Activated CD4-positive, alpha-beta T cell treated with anti-CD3 and anti-CD28 coated beads for 1 hour (primary cell): ENCODE measurements at places on chromosomes 5 and 9.

DNA sequence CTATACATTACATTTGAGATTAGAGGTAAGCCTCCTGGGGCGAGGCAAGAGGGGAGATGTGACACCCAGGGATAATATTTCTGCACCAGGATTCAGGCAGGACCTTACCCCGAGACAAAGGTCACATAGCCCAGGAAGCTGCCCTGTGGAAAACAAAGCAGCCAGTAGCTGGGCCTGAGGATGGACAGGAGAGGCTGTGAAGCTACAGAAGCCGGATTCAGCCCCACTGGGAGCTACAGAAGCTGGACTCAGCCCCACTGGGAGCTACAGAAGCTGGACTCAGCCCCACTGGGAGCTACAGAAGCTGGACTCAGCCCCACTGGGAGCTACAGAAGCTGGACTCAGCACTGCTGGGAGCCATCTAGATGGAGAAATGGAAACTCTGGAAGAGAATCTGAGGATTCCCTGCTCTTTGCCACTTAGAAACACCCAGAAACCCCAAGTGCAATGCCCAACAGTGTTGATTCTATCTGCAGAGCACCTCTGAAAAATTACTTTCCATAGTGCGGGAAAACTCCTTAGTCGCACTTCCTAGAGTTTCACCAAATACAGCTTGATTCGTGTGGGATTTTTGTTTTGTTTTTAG, 46.5 kb upstream of the ZFR start:
- no peak for DNase-seq

DNA sequence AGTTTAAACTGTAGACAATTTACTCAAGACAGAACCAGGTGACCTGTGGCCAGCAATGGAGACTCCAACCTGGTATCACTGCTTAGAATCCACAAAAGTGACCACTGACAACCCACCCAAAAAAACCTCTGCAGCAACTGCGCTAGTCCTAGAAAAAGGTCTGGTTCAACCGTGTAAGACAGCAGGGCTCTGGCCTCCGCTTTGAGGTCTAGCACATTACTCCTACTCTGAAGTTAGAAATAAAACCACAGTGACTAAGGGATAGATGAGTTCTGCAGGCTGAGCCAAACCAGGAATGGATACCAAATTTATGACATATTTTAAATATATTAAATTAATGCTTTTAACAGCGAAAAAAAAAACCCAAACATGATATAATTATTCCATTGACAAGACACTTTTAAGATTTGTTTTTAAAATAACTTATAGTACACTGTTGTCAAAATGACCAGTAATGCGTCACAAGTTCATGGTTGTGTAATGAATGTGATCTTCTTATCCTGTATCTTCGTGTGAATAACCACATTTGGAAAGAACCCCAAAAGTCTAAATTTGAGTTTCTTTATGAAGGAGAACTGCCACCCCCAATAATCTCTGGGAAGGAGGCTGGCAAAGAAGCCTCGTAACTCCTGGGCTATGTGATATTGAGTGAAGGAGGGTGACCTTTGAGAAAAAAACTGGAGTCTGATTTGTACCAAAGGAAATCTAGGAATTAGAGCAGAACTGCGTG, 101.9 kb upstream of the SLC44A1 start:
- DNase-seq = no peak

DNA sequence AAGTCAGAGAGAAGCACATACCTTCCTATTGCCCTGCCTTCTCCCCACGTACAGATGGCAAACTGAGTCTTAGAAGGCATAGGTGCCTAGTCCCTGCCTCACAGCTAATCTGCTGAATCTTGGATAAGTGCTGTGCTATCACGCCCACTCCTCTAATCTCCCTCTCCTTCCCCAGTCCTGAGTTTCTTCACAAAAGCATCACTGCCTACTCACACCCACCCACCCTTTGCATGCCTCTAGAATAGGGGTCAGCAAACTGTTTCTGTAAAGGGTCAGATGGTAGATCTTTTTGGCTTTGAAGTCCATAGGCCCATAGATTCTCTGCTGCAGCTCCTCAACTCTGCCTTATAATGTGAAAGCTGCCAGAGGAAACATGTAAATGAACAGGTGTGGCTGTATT, 23.2 kb upstream of the JADE2 start:
- no peak for DNase-seq

- no peak for DNase-seq
These were observed 5.4 kb downstream of the IGIP start for GRCh38 chr5:140130949-140131733.

DNA sequence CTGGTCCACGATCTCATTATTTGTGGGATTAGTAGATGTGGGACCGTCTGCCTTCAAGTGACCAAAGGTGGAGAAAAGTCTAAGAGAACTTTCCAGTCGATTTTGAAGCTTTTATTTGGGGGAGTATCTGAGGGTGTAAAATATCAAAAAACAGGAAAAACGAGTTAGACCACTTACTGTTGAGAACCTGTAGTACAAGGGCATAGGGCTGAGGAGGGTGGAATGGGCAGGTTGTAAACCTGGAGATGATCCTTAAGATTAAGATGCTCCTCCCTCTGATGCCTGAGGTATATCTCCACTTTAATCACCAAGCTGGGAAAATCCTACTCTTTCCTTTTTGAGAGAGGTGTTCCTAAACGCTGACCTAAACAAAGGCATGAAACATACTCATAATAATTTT, 32.0 kb upstream of the GTF2H2C start:
- DNase-seq = no peak

GRCh38 chr5:159178978-159179377, 30.4 kb downstream of the RNF145 start:
- DNase-seq = no peak

DNA sequence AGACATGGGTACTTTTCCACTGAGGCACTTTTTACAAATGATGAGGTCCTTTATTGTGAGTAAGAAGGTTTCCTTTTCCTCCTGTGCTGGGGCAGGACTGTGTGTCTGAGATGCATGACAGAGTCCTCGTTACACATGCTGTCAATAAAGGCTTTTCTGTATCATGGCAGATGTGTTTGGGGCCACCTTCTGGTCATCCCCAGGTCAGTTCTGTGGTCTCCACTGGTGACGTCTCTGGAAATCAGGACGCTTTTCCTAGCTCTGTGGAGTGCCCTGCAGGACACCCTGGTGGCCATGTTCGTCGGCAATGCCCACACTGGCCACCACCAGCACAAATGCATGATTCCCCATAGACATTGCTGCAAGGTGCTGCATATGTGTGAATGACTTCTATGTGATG, 2.8 kb downstream of the CMBL start:
- no peak for DNase-seq

DNA sequence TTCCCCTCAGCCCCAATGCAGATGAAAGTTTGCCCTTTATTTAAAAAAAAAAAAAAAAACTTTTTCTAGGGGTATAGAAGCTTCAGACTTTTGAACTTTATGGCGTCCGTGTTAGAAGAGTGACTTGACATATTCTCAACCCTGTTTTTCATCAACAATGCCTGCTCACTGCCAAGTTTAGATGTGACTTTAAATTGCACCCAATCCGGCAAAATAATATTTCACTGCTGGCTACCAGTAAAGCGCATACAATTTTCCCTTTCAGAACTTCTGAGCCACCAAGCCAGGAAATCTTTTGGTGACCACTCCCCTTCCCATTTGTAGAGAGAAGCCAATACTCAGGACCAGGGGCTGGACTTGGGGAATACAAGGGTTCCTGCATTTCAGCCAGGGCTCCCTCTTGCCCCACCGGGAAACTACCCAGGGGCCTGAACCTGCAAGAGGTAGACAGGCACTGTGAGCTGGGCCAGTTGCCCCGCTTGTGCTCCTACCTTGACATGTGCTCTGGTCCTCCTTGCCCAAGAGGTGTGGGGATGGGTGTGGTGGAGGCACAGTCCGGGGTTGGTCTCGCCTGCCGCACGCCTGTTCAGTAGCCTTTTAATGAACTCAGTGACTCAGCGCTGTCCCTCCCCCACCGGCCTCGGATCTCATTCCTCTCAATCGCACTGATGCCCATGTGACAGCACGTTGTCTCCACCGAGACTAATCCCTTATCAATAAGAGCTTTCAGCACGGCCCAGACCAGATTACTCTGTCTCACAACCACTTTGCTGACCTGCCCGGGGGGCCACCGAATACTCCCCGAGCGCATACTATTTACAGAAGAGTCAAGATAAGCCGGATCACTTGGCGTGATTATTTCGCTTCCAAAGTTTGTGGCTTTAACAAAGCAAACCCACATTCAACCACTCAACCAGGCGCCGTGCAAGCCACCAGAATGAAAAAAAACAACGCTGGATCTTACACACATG, 226.4 kb downstream of the DCP2 start:
- no peak for DNase-seq

GRCh38 chr5:62152394-62153087, 153.5 kb upstream of the KIF2A start:
- DNase-seq = no peak

- no peak for DNase-seq
These were observed 382.6 kb upstream of the DAP start for GRCh38 chr5:11143456-11144267.

- DNase-seq = no peak
These were observed 450.1 kb upstream of the ACTBL2 start for GRCh38 chr5:57932761-57933160.

DNA sequence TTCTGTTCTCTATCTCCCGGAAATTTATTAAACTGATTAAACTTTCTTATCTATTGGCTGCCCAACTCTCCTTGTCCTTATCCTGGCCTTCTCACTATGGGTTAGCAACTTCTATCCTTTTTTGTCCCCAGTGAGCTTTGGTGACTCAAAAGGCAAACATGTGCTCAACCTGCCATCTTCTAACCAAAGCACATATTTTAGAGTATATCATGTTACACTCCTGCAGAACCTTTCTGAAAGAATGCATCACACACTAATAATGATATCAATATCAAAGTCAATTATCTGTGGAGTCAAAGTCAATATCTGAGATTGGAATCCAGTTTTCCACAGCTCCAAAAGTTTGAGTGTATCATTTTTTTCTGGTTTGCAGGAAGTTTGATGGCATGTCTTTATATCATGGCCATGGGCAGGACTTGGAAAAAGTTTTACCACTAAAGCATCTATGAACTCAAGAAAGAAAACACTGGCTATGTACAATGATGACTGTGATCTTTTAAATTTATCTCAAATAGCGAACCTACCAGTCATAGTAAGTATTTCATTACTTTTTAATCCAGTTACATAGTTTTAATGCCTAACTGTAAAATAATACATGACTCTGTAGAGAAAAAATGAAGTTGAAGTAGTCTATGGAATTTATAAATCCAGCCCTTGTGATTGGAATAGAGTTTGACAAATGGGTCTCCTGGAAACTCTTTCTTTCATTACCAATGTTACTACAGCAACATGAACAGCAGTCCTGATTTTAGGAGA, 166.8 kb downstream of the DROSHA start:
- no peak for DNase-seq

- no peak for DNase-seq
These were observed 307.4 kb downstream of the MAN2A1 start for GRCh38 chr5:109997161-109997560.

DNA sequence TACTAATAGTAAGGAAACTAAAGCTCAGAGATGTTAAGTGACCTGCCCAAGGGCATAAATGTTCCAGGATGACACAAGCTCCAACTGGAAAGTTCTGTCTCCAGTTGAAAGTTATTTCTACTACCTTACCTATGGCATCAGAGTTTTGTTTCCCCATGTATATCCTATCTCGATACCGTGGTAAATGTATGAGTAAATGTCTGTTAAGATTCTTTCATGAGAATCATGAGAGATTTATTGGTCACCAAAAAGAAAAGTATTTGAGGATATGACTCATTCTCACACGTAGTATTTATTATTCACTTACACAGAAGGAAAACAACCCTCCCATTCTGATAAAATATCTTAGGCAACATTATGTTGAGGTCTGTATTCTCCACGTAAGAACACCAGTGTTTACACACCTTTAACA, 11.1 kb upstream of the SHOC1 start:
- no peak for DNase-seq

DNA sequence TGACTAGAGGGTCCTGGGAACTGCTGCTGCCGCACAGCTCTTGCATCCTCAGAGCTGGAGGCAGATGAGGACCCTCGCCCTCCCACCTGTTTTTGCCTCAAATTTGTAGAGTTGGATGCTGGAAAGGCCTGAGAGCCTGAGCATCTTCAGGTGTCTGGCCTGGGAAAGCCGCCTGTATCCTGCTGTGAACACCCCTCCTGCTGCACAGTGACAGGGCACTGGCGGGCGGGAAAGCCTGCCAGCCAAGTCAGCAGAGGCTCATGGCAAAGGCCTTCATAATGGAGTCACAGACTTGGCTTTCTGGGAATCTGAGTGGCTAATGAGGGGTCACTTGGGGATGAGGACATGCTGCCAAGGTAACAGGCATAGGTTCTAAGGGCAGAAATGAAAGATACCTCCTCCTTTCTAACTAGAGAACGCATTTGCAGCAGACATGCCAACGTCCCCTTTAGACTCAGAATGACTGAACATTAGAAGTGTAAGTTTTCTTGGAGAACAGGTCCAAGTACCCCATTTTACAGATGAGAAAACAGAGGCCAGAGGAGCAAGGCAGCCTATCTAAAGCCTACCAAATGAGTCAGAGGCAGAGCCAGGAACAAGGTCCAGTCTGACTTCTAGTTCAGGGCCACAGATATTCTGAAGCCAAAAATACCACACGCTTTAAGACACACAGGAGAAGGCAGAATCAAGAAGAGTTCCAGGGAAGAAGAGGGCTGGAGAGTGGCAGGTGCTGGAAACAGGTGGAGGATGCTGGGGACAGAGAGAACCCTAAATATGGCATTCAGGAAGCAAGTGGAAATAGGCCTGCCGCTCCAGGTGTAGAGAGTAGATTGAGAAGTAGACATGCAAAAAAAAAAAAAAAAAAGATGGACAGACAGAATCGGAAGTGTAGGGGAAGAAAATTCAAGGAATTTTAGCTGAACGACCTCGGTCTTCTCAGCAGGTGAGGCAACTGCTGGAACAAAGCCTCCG, 44.1 kb downstream of the EPB41L4B start:
- no peak for DNase-seq

DNA sequence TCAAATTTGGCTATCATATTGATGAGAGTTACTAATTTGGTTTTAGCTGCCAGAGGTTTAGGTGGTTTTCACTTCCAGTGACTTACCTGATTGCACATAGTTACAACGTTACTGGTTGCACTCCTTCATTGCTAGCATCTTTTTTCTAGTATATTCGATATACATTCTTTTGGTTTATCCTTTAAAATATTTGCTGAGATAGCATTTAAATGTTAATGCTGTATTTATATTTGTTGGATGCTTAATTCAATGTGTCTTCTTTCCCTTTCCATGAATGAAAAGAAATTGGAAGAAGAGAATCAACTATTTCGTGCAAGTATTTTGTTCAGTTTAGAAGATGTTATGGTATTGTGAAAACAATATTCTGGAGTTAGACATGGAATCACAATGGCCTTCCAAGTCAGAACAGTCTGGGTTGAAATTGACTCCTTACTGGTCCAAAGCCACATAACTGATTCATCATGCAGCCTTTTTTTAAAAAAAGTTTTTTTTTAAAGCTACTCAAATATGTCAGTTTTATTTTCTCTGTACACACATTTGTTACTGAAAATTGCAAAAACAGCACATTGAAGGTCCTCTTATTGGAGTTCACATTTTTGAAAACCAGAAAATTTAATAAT, 2.2 kb downstream of the SPIN1 start:
- no peak for DNase-seq

DNA sequence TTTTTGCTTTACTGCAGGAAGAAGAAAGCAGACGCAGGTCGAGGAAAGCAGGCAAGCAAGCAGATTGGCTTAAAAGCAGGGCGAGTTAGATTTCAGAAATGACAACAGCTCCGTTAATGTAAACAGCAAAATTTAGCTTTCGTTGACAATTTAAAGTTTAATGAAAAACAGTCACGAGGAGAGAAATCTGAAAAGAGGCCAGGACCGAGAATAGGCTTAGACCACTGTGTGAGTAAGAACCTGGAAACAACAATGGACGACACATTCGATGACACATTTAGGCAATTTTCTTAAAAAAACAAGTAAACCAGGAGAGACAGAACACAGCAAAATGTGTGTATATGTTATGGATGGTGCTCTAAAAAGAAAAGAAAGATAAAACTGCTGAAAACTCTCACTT, 155.3 kb downstream of the ISOC1 start:
- DNase-seq = no peak
